ENCODE measurements at places on chromosomes 1 and 21. TPM values are rescaled to one million over a fixed set of nuclear protein-coding genes. Genes with fewer than 3 reads are reported as not detected.

Gene DENND2C
- 1.9 TPM for total RNA-seq

Gene EMC1
- 54.3 TPM for total RNA-seq

Gene CASQ2
- total RNA-seq = 2.4 TPM

Gene HES3
- total RNA-seq = not detected

Gene FCAMR
- not detected for total RNA-seq

Gene GPR89A
- 27.1 TPM for total RNA-seq

Gene NID1
- total RNA-seq = 131 TPM

Gene NUP133
- total RNA-seq = 28.6 TPM

Gene GLIS1
- total RNA-seq = 1.4 TPM

Gene RBM11
- total RNA-seq = not detected

Gene FCER1G
- total RNA-seq = 346 TPM

Gene LCE3E
- total RNA-seq = not detected

Gene S100A2
- not detected for total RNA-seq

Gene NOTCH2NLA
- 50.0 TPM for total RNA-seq

Gene CFHR5
- total RNA-seq = not detected

Gene TRIM67
- total RNA-seq = not detected

Gene CDA
- total RNA-seq = 2.1 TPM

Gene NT5C1A
- total RNA-seq = not detected

Gene LCA5L
- total RNA-seq = 2.6 TPM

Gene MROH9
- 0.24 TPM for total RNA-seq

Gene C1QA
- 435 TPM for total RNA-seq

Gene MSH4
- total RNA-seq = 0.37 TPM

Gene SLC16A4
- 9.1 TPM for total RNA-seq

Gene CCDC27
- not detected for total RNA-seq

Gene CTNNBIP1
- 15.7 TPM for total RNA-seq

Gene NBPF26
- 16.2 TPM for total RNA-seq

Gene IVNS1ABP
- total RNA-seq = 152 TPM

Gene TYW3
- total RNA-seq = 11.2 TPM

Gene LRRC71
- total RNA-seq = not detected

Gene CFAP74
- total RNA-seq = not detected

Gene ZNF684
- 4.9 TPM for total RNA-seq

Gene CR1
- 20.7 TPM for total RNA-seq

Gene TTLL10
- total RNA-seq = not detected

Gene CITED4
- total RNA-seq = 10.9 TPM

Gene LDLRAD1
- not detected for total RNA-seq

Gene PGBD5
- 1.4 TPM for total RNA-seq

Gene FCRL3
- not detected for total RNA-seq

Gene BRDT
- not detected for total RNA-seq

Gene CD247
- total RNA-seq = 4.7 TPM

Gene IL22RA1
- 0.12 TPM for total RNA-seq

Gene BNIPL
- total RNA-seq = 0.74 TPM

Gene OR14K1
- not detected for total RNA-seq

Gene FCRLA
- total RNA-seq = 0.48 TPM

Gene COPA
- 151 TPM for total RNA-seq

Gene GNG4
- total RNA-seq = 0.56 TPM

Gene NHLH1
- total RNA-seq = not detected

Gene KRTAP10-7
- total RNA-seq = not detected

Gene PADI3
- total RNA-seq = not detected

Gene SHE
- total RNA-seq = 27.3 TPM

All from omental fat pad (tissue), 4 donors.